ENCODE measurements at places on chromosomes 13 and 19. TPM values are rescaled to one million over a fixed set of nuclear protein-coding genes. Genes with fewer than 3 reads are reported as not detected.

The NLRP4 gene
- total RNA-seq, result not detected

The SIGLEC12 gene
- 1.0 TPM for total RNA-seq

The PSG11 gene
- not detected for total RNA-seq

GRCh38 chr19:46299004-46299509 is 2.2 kb downstream of the HIF3A start:
- no peak overlapping the region for H3K4me3 ChIP-seq
- no peak for DNase-seq
- peaks cover 29% of the 10 kb centered on the region for H3K27me3 ChIP-seq
- no peak overlapping the region for H3K27ac ChIP-seq
- H3K36me3 ChIP-seq, result no peaks in the 10 kb centered on the region

GRCh38 chr19:9323557-9323918 is 441 bp upstream of the ZNF559 start:
- H3K36me3 ChIP-seq, result peaks cover 39% of the 10 kb centered on the region
- H3K4me3 ChIP-seq, result peak overlapping the region; percentile 95
- no peaks in the 10 kb centered on the region for H3K27me3 ChIP-seq

Measured in activated T-cell treated with anti-CD3 and anti-CD28 coated beads, Interleukin-2, amount 50 U/mL, for 72 hours (primary cell).